ENCODE measurements at places on chromosomes 6 and 20.
A peak's percentile ranks its signal among the peaks of the same experiment; 100 is the strongest.

- DNase-seq: no peak
Measured at GRCh38 chr20:2871111-2871465, 2.2 kb upstream of the PTPRA start.

DNA sequence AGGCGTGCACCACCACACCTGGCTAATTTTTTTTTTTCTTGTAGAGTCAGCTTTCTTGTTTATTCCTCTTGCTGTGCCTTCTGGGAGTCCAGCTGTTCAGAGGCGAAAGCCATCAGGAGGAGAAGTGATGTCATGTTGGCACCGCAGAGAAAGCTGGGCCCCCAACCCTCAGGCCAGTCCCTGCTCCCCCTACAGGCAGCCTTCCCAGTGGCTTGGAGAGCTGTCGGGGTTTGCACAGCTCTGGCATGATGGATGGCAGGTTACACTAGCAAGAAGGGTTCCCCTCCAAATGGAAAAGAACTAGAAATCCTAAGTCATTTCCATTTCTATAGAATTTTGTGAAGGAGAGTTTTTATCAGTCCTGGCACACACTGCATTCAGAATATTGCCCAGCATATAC, 72.6 kb downstream of the C6orf52 start:
- no peak for DNase-seq

DNA sequence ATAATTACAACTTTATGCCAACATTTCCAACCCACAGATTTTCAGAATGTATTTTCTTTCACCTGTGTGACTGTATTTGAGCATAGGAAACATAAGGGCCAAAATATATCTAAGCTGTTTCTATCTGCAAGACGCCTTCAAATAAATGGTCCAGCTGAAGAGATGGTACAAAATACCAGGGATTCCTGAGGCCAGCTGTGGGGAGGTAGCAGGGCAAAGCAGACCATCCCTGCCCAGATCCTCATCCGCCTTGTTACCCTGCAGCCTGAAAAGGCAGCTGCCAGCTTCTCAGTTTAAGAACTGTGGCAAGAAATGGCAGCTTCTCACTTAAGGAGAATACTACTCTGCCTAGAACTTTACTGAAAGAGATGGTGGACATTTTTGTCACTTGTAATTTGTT, 143.3 kb downstream of the KHDC1L start:
- no peak for DNase-seq

- no peak for DNase-seq
Measured at GRCh38 chr6:24833711-24834386, 35.1 kb upstream of the ARMH2 start.

DNA sequence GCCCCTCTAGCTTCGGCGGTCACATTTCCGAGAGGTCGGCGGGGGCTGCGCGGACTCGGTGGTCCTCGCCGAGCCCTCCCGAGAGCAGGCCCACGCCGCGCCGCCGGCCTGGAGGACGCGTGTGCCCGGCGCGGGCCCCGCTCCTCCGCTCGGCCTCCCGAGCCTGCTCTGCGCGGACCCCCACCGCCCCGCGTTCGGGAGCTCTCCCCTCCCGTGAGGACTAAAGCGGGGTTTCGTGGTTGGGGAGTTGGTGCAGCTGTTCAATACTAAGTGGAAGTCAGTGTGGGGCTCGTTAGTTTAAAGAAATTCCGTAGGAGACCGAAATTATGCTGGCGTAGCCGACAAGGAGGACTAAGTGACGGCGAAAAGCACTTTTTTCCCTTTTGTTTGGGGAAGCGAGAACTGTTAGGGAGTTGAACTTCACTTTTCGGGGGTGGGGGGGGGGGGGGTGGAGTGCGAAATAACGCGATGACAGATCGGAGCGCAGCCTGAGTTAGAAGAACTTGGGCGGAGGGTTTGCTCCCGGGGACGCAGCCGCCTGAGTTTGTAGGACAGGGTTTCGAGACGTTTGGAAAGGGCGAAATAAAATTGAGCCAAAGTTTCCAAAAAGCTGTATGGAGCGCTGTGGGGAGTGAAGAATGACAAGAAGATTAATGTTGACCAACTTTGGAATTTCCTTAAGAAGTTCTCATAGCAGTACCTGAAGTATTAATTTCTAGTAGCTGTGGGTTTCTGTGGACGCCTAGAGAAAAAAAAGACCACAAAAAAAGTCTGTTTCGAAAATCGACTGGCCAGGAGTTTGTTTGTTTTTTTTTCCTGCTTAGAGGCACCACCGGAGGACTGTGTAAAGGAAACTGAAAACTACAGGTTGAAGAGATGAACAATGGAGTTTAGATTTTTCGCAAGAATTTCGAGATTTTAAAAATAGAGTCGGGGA, 1.4 kb downstream of the QKI start:
- peak; percentile 33 for DNase-seq

GRCh38 chr20:53157443-53158408, 185.6 kb downstream of the TSHZ2 start:
- DNase-seq: peak; percentile 16

DNA sequence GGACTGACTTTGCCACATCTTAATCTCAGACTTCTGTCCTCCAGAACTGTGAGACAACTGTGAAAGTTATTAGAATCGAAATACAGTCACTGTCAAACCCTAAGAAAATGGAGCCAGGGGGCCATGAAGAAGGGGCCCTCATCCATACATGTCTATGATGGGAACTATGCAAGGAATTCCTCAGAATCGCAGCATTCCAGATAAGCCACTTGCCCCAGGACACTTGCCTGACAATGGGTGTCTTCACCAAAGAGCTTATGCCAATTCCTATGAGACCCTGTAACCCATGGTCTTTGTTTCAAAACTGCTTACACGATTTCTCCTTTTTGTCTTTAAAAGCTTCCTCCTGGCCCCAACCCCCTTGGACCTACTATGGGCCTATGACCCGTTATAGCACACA, 90.4 kb upstream of the FOXP4 start:
- DNase-seq: no peak

DNA sequence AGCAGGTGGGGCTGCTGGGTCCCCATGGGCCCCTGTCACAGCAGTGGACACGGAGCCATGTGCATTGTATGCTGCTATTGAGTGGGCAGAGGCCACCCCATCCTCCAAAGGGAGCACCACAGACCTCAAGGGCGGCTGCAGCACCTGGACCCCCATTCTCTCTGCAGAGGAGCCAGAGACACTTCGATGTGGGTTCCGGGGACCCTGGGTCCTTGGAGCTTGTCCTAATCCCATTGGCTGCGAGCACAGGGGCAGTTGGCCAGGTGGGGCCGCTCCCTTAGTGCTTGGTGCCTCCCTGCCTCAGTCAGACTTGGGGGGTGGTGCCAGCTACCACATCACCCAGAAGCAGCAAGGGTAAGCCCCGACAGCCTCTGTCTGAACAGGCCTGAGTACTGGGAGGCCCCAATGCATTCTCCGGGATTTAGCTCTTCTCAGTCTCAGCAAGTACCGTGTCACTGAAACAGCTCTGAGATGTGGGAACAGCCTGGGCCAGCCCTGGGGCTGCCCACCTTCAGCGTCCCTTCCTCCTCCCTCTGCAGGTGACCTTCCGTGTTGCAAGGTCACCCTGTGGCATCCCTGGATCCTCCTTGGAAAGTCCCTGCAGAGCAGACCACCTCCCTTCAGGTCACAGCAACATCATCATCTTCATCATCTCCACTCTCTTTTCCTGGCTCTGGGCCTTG, 73.9 kb downstream of the GINS1 start:
- DNase-seq: no peak

DNA sequence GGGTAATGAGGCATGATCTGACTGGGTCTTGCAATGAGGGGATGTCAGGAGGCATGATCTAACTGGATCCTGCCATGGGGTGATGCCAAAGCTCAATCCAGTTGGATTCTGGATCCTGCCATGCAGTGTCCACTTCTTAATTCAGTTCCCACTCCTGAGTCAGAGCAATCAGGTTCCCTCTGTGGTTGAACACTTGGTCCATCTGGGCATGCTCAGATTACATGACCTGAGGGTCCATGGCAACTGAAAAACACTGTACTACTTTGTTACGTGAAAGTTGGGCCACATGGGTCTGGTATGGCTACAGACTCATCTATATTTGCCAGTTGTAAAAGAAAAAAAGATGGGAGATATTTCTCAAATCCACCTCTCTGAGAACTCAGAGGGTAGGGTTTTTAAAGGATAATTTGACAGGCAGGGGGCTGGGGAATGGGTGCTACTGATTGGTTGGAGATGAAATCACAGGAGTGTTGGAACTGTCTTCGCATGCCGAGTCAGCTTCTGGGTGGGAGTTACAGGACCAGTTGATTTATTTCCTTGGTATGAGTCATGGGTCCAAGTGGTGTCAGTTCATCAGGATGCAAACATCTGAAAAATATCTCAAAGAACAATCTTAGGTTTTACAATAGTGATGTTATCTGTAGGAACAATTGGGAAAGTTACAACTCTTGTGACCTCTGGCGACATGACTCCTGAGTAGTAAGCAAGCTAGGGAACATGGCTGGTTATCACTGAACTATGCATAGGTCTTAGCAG, 21.6 kb downstream of the C6orf163 start:
- no peak for DNase-seq

- DNase-seq: no peak
Measured at GRCh38 chr6:37906121-37906520, 86.6 kb downstream of the ZFAND3 start.

DNA sequence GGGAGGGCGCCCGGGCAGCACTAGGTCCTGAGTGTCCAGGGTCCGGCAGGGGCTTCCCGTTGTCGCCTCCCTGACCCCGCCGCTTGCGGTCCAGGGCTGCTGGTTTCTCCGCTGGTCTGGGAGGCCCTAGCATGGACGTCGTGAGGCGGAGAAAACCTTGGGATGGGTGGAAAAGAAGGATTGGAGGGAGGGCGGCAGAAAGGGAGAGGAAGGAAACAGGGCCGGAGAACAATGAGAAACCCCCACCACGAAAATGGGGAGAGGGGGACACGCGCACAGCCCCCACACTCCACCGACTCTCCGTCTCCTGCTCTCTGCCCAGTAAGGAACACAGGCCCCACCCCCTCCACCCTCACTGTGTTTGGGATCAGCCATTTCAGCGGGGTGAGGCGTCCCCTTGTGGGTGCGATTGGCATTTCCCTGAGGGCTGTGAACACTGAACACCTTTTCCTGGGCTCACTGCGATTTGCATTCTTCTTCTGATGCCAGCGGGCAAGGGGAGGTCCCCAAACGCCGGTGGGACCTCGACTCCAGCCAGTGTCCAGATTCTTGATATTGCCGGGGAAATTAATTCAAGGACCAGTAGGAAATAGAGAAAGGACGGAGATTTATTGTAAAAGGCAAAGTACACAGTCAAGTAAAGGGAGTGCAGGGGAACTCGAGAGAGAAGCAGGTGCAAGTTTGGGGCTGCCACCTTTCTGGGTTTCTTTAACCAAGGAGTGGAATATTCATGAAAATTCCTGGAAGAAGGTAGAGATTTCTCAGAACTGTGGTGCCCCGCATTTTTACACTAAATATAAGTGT, 3.3 kb upstream of the RAET1G start:
- peak; percentile 64 for DNase-seq

DNA sequence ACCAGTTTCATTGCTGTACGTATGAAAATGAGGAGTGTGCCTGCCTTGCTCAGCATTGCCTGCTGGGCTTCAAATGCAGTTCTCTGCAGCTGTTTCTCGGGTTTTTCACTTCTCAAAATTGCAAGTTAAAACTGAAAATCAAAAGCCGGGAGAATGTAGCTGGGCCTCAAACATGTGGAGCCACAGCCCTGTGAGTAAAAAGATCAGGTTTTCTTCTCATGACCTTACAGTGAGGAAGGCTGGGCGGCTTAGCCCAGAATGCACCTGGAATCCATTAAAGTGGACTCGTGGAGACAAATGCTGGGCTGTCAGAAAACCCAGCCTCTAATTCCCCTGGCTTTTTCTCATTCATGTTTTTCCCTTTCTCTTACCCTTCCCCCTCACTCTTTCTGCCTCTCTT, 34.4 kb downstream of the DSE start:
- DNase-seq: no peak

- no peak for DNase-seq
Measured at GRCh38 chr6:38695227-38695900, 7.6 kb downstream of the GLO1 start.

DNA sequence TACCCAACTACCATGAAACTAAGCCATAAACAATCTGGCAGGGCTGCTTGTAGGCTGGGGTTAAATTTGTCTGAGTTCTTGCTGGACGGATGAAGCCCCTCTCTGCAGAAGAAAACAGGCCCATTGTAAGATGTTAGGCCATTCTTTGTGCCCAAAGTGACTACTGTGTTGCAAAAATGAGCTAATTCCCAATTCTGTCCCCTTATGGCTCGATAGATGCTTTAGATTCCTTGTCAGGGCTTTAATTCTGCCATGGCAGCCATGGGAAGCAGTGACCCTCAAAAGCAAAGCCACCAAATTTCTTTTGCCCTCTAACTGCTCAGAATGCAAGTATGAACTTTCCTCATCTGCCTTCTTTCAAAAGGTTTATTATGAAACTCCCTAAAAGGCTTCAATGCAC, 45.2 kb downstream of the LAMA4 start:
- no peak for DNase-seq

DNA sequence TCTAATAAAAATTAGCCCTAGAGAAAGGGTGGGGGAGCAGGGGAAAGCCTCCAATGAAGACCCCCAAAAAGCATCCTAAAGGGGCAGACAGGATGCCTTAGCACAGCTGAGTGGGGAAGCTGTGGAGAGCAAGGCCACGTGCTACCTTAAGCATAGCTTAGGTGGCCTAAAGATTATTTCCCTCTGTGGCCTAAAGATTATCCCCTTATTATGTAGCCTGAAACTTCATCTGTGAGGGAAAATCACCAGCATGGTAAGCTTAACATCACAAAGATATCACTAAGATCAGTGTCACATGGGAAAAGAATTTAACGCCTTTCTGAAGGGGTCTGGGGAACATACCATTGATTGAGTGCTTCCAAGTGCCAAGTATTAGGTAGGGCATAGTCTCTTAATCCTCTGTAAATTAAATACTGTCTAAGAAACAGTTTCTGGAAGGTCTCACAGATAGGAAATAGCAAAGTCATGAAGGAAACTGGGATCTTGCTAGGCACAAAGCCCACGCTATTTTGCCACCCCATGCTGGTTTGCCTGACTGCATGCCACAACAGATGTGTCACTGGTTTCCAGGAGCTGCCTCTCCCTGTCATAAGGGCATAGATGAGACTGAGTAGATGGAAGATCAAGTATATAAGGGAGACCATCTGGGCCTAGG, 170.0 kb downstream of the HACE1 start:
- DNase-seq: no peak

DNA sequence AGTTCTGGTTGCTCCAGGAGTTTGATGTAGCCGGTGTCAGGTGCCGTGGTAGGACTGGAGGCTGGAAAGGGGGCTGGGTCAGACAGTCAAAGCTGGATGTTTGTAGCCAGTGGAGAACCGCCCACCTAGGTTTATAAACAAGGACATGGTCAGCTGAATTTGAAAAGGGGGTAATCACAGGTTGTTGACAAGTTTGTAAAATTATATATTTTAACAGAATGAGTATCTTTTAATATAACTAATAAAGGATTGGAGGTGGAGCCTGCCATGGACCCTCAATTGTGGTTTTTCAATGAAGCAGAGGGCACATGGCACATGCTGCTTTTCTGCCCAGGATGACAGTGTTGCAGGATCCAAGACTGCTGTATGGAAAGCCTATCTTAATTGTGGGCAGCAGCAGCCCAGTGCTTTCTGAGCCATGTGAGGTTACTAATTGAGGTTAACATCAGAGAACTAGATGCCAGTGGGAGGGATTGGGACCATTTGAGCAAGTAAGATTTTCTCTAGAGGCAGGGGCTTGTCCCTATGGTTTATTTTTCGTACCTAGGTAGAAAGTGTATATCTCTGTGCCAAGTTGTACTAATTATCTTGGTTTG, 9.7 kb downstream of the HECA start:
- DNase-seq: no peak

GRCh38 chr20:24132246-24132645, 143.7 kb upstream of the GGTLC1 start:
- no peak for DNase-seq

Data from CD4-positive, alpha-beta T cell treated with Interleukin-15 for 4 hours (primary cell).